ENCODE measurements at places on chromosomes 1 and 21. TPM values are rescaled to one million over a fixed set of nuclear protein-coding genes. Genes with fewer than 3 reads are reported as not detected.

Gene ATG4C
- 25.9 TPM for total RNA-seq

Gene LMNA
- 201 TPM for total RNA-seq

Gene TTC22
- 3.2 TPM for total RNA-seq

Gene ANKRD35
- 4.6 TPM for total RNA-seq

Gene BLACAT1
- total RNA-seq, result 8.4 TPM

Gene FNDC5
- total RNA-seq, result 69.1 TPM

Gene CCDC190
- 0.66 TPM for total RNA-seq

Gene AMY1C
- not detected for total RNA-seq

Gene AK5
- 11.2 TPM for total RNA-seq

Gene CD84
- total RNA-seq, result 2.2 TPM

Gene CD101
- total RNA-seq, result 1.5 TPM

Gene ZNF687
- total RNA-seq, result 46.3 TPM

Gene SMIM1
- 2.1 TPM for total RNA-seq

Gene FOXO6
- total RNA-seq, result 26.5 TPM

Gene RYR2
- total RNA-seq, result 7.6 TPM

Gene C1orf87
- not detected for total RNA-seq

Gene WNT2B
- 50.8 TPM for total RNA-seq

Gene CFH
- 98.1 TPM for total RNA-seq

Gene GBP4
- 6.5 TPM for total RNA-seq

Gene HSPB7
- total RNA-seq, result 5.3 TPM

Gene GSTM1
- total RNA-seq, result not detected

Gene GBP6
- 0.38 TPM for total RNA-seq

Gene ALG14
- total RNA-seq, result 4.1 TPM

Gene BEST4
- total RNA-seq, result not detected

Gene IL10
- not detected for total RNA-seq

Gene RABGAP1L
- total RNA-seq, result 107 TPM

Gene S100A11
- total RNA-seq, result 13.1 TPM

Gene CRYBG2
- 1.9 TPM for total RNA-seq

Gene KIF21B
- 76.3 TPM for total RNA-seq

Gene OR2AK2
- total RNA-seq, result not detected

Gene ARMH1
- total RNA-seq, result 6.7 TPM

Gene IL12RB2
- 1.1 TPM for total RNA-seq

Gene ST3GAL3
- total RNA-seq, result 39.5 TPM

Gene ABCG1
- 57.7 TPM for total RNA-seq

Gene AADACL4
- not detected for total RNA-seq

Gene PRAMEF11
- total RNA-seq, result not detected

Gene BCL2L15
- total RNA-seq, result 0.49 TPM

Gene KCNK1
- total RNA-seq, result 8.7 TPM

Gene HSD17B7
- 21.2 TPM for total RNA-seq

Gene MRPS6
- total RNA-seq, result 31.5 TPM

Gene S100A16
- 39.4 TPM for total RNA-seq

Gene EVI5
- 63.1 TPM for total RNA-seq

Gene CA6
- not detected for total RNA-seq

Gene KTI12
- total RNA-seq, result 10.9 TPM

Gene SELE
- total RNA-seq, result 6.9 TPM

Gene PDXK
- total RNA-seq, result 67.3 TPM

Gene NCAM2
- 24.0 TPM for total RNA-seq

Gene EVA1C
- 6.5 TPM for total RNA-seq

Gene RIPPLY3
- total RNA-seq, result 0.60 TPM

Gene PSRC1
- total RNA-seq, result 13.7 TPM

Data from camera-type eye (tissue), 1 donor.